ENCODE measurements at places on chromosomes 12 and 14.

- DNase-seq, result no peak
These were observed 63.2 kb downstream of the KLHL28 start for GRCh38 chr14:44898551-44898950.

DNA sequence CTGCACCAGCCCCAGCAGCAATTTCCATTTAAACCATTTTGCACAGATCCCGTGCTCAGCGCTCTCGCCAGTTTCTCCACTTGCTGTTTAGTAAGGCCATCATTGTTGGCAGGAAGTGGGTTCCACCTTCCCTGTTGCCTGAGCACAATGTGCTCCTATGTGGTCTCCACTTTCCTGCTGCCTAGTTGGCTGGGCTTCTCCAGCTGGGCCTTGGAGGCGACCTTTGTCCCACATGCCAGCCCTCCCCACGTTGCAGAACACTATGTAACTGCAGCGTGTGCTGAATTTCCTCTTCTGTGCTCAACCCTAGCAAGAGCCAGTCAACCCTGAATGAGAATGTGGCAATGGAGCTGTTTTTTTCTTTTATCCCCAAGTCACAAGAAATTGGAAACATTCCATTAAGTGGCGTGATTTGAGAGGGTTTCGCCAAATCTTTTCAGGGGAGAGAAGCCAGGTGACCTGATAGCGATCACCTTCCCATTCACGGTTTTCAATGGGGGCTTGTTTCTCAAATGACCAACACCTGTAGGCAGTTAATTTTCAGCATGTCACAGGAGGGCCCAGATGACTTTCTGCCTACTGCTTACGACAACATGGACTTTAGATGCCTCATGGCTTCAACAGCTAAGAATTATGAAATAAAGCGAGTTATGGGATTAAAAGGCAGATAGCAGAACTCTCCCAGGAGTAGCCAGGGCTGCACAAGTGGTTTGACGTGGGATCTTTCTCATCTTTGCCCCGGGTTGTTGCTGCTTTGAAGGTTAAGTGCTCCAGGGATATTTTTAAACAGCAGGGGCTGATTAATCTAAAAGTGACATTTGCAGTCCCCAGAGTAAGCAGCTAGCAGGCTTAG lies at the start of gene ACACB:
ACACB (plus strand) TSS at position 830 of the 853 bp plus-strand sequence. CDS start 22,819 bp downstream, outside the sequence.
- no peak for DNase-seq

DNA sequence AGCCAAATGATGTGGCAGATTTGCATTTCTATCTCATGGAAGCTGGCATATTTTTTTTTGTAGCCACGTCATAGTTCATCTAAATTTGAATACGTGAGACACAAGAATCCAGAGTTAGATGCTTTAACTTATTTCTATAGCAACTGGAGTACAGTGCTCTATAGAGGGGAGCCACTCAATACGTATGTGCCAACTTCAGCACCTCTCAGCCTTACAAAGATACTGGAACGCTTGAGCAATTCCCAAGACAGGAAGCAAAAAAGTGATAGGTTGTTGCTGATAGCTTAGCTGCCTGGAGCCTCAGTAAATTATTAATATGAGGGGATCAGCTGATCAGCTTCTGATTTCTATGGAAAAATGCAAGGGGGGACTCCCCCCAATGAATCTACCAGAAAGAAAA lies 24.1 kb upstream of the PELI2 start:
- no peak for DNase-seq

- DNase-seq, result no peak
These were observed 793.7 kb downstream of the RPS29 start for GRCh38 chr14:48792376-48793024.

DNA sequence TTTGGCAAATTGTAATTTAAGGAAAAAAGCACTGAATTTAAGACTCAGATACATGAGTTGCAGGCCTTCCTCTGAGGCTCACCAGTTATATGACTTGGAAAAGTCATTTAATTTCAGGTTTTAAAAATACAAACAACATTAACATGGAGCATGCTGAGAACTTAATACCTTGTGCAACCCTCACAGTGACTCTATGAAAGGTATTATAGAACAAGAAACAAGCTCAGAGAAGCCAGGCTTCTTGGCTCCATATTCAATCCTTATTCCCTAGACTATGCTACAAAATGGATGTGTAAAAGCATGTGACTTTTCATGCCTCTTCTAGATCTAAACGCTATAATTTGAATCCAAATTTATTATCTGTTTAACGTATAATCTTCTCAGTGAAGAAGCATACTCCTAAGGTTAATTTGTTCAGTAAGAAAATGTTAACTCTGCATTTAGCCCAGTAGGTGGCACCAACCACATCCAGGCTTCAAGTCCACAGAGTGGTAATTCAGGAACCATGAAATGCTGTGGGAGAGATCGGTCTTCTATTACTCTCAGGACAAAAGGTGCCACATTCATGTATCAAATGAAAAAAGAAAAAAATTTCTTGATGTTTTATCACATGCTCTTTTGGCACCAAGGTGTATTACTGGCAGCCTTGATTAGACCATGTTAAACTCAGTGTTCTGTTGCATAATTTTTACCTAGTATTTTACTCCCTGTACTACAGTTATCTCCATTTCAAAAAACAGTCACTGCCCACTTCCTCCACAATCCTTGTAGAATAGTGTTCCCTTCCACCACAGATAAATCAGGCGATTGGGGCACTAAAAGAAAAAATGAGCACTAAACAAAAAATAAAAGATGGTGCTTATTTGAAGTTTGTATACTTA lies 9.3 kb downstream of the CCDC196 start:
- peak; percentile 10 for DNase-seq

- DNase-seq, result no peak
These were observed 134.0 kb upstream of the CPSF6 start for GRCh38 chr12:69105101-69105962.

GRCh38 chr12:94488463-94488862 lies 28.8 kb upstream of the CEP83 start:
- no peak for DNase-seq

DNA sequence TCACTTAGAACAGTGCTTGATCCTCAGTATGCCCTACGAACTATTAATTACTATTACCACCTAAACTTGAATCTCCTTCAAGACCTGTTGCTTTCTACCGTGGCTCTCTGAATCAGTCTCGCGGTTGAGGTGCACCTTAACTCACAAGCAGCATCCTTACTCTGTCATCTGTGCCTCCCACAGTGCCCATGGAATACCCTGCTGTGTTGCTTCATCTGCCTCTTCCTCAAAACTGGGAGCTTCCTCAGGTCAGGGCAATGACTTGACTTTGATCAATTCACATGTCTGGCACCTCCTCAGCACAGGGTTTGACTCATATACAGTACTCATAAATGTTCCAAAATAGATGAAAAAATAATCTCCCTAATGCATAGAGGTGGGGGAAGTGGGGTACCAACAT lies 305.9 kb downstream of the NUAK1 start:
- no peak for DNase-seq

- DNase-seq, result no peak
These were observed 881 bp downstream of the PYGL start for GRCh38 chr14:50943261-50943942.

DNA sequence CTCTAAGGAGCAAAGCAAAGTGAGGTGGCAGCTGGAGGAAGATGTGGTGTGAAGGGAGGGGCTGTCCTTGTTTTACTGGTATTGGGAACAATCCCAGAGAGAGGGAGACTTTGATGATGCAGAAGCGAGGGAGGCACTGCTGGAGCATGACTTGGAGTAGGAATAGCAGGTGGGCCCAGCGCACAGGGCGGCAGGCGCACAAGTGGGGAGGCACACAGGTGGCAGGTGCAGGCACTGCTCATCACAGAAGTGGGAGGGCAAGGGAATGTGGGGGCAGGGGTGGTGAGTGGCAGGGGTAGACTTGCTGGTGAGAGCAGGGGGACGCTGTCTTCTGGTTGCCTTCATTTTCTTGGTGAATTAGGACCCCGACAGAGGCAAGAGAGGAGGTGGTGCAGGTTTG lies 11.5 kb upstream of the IFI27 start:
- no peak for DNase-seq

Measured in memory B cell (primary cell).